ENCODE measurements at places on chromosomes 1 and 21.

DNA sequence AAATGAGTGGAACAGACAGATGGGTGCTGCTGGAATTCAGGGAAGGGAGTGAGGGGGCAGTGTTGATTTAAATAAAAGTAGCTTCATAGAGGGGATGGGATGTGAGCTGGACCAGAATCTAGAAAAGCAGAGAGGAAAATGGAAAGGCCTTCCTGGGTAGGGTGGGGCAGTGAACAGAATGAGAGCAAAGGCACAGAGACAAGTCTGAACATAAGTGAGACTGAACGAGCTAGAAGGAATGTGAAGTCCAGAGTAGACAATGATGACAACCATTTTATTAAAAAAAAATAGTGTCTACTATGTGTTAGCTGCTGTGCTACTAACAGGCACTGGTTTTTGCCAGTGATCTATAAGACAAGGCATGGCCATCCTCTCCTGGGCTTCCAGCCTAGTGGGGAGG lies 36.0 kb downstream of the ELK4 start:
- DNase-seq: no peak

DNA sequence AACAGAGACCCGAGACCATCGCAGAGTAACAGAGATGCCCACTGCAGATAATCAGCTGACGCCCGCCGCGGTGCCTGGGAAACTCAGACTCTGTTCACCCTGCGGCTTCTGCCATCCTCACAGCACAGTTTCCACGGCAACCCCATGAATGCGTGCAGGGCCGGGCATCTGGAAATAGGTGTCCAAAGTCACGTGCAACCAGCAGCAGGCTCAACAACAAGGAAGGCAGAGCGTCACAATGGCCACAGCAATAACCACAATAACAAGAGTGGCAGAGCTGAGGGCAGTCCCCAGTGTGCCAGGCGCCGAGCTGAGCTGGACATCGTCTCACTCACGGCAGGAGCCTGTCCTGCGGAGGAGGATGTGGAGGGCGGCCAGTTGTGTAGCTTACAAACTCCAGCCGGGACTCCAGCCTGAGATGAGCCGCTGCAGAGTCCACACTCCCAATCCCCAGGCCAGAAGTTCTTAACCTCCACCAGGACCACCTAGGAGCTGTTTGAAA lies 102.0 kb downstream of the CRYAA start:
- no peak for DNase-seq

DNA sequence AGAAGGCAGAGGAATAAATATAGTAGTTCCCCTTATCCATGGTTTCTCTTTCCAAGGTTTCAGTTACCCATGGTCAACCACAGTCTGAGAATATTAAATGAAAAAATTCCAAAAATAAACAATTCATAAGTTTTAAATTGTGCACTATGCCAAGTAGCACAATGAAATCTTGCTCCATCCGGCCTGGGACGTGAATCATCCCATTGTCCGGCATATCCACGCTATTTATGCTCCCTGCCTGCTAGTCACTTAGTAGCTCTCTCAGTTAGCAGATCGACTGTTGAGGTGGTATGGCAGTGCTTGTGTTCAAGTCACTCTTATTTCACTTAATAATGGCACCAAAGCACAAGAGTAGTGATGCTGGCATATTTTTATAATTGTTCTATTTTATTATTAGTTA lies 58.6 kb upstream of the ARHGAP29 start:
- no peak for DNase-seq

DNA sequence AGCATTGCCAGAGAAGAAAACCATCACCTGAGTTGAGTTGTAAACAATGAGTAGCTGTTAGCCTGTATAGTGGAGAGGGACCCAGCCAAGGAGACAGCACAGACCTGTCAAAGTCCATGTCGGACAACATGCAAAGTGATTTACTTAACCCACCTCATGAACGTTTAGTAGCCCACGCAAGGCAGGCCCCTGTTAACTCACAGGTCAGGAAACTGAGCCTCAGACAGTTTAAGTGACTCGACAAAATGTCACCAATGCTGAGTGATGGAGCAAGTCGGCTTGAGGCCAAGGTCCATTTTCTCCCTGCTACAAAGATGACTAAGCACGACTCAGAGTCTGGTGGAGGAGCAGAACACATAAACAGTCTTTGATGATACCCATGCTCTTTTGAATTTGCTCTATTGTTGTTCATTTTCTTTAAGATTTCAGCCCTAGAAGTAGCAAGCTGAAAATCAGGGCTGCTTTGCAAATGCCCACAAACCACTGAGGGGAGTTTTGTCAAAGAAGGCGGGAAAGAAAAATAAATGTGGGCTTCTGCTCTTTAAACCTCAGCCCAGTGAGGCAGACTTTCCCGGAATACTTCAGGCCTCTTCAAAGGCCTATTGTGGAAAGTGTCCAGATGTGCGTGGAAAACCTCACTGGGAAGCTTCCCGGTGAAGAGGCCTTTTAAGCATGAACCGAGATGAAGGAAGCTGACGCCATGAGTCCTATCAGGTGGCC lies 83.8 kb upstream of the HOOK1 start:
- DNase-seq: no peak

GRCh38 chr21:41636636-41637630 lies 129.0 kb upstream of the TMPRSS2 start:
- DNase-seq: no peak

Data from stimulated activated CD8-positive, alpha-beta memory T cell treated with anti-CD3 and anti-CD28 coated beads, Interleukin-4, amount 100 ng/mL, for 1 hour (primary cell).